ENCODE measurements at places on chromosomes 16 and 17.

- no peak for DNase-seq
Observed at GRCh38 chr16:46757339-46758050, 9.4 kb upstream of the MYLK3 start.

DNA sequence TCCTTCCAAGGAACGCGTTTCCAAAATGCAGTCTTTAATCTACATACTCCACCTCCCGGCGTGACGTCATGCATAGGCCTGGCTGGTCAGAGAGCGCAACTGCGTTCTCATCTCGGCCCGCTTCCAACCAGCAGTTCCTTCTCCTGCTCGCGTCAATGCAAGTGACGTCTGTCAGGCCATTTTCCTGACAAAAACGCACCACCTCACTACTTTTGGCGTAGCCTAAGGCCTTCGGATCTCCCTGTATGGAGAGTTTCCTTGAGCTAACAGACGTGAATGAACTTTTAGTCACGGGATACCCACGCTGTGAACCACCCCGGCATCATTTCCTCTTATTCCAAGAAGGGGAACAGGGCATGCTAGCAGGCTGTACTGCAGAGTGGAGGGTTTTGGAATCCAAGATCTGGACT lies 25.0 kb downstream of the TEX14 start:
- DNase-seq = peak; percentile 63

- peak; percentile 71 for DNase-seq
Observed at GRCh38 chr17:48625495-48626244, 488 bp downstream of the HOXB9 start.

- no peak for DNase-seq
Observed at GRCh38 chr16:85010446-85010930, 847 bp downstream of the ZDHHC7 start.

GRCh38 chr16:68469796-68470460 lies 21.6 kb upstream of the SMPD3 start:
- DNase-seq = no peak

Data from CD8-positive, alpha-beta T cell (primary cell).